ENCODE measurements at places on chromosomes 5 and 9. TPM values are rescaled to one million over a fixed set of nuclear protein-coding genes. Genes with fewer than 3 reads are reported as not detected.

DNA sequence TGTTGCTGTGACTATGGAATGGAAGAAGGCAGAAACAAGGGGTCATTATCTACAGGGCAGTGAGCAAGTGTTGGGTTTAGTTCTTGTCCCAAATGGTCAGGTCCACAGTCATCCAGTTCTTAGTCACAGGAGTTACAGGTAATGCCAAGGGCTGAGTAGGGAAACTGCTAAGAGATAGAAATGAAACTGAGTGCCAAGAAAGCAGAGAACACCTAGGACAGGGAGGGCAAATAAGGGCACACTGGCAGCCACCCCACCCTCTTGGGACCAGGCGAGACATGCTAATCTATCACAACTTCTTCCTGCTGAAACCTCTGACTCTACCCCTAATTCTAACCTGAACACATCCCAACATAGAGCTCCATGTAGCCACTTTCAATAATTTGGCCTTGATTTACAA lies 103.2 kb downstream of the KLF4 start:
- H3K27ac ChIP-seq: no peak overlapping the region
- DNase-seq: no peak
- H3K4me3 ChIP-seq: no peak overlapping the region
- no peaks in the 10 kb centered on the region for H3K4me1 ChIP-seq
- no peaks in the 10 kb centered on the region for H3K36me3 ChIP-seq

CTXN3 gene
- total RNA-seq: not detected

GRCh38 chr5:68369457-68370125 lies 154.0 kb downstream of the PIK3R1 start:
- H3K27ac ChIP-seq: no peak overlapping the region
- no peaks in the 10 kb centered on the region for H3K4me1 ChIP-seq
- H3K4me3 ChIP-seq: no peak overlapping the region
- H3K27me3 ChIP-seq: no peaks in the 10 kb centered on the region
- no peak for DNase-seq
- H3K36me3 ChIP-seq: no peaks in the 10 kb centered on the region

IFNA21 gene
- total RNA-seq: not detected

TRPM6 gene
- total RNA-seq: 0.18 TPM

- no peaks in the 10 kb centered on the region for H3K27me3 ChIP-seq
- no peak overlapping the region for H3K27ac ChIP-seq
- no peak overlapping the region for H3K4me3 ChIP-seq
Measured at GRCh38 chr9:29319736-29320513, 1746.6 kb upstream of the C9orf72 start.

DNA sequence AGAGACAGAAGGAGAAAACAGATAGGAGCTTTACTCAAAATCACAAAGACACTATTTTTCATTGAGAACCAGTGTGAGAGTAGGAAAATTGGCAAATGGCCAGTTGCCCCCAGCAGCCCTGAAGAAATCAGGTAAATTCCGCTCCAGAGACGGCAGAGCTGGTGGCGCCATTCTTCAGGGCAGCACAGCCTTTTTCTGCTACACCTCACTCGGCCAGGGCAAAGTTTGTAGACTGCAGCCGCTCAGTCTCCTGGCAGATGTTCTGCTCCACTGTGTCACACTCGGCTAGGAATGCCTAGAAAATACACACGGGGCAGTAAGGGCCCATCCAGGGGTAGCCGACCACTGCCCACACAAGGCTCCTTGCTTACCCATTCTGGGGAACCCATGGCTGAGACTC lies 9.5 kb downstream of the BAG1 start:
- H3K36me3 ChIP-seq: no peaks in the 10 kb centered on the region
- DNase-seq: no peak
- H3K27ac ChIP-seq: no peak overlapping the region

DNA sequence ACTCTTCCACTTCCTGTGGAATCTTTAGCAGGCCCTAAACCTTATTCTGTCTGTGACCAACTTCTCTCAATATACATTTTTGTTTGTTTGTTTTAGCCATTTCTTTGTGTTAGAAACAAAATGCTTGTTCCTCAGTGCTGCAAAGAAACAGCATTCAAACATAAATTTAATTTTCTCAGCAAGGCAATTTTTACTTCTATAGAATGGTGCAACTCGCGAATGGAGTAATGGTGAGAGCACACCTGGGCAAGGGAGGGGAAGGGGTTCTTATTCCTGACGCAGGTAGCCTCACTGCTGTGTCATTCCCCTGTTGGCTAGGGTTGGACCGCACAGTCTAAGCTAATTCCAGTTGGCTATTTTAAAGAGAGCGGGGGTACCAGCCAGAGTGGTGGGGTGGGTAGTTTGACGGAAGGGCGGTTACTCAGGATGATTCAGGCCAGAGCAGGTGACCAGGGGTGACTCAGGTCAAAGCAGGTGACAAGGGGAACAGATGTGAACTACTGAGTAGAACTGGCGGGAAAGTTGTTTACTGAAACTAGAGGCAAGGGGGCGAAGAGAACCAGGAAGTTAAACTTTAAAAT lies 21.4 kb downstream of the ZNF169 start:
- no peak for DNase-seq
- peaks cover 4% of the 10 kb centered on the region for H3K4me1 ChIP-seq
- no peak overlapping the region for H3K4me3 ChIP-seq
- H3K27me3 ChIP-seq: no peaks in the 10 kb centered on the region
- H3K36me3 ChIP-seq: peaks cover 6% of the 10 kb centered on the region
- H3K27ac ChIP-seq: no peak overlapping the region

DNA sequence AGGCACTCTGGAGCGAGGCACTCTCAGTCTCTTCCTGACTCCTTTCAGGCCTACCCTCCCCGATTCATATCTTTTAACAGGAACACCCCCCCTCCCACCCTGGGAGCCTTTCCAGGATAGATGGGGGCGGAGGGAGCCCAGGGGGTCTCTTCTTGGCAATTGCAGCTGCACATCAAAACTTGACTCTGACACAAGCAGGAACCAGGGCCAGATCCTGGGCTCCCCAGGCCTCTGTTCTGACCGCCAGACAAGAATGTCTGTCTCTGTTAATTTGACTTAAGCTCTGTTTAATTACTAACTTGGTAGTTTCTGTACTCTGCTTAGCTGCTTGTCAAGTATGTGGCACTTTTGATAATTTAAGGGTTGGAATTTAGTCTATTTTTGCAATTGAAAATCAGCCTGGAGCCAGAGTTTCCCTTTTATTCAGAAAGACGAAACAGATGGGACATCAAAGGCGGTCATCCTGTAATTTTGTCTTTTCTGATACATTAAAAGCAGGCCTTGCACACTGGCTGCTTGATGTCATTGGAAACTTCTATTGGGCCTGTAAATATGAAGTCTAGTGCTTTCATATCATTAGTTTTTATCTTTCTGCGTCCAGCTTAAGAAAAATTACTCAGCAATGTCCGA lies 43.3 kb downstream of the ACTL7B start:
- H3K4me3 ChIP-seq: no peak overlapping the region
- no peaks in the 10 kb centered on the region for H3K36me3 ChIP-seq
- DNase-seq: no peak

Measured in adrenal gland (tissue), 19 donors.